ENCODE measurements at places on chromosomes 12 and 14.

GRCh38 chr12:2243275-2243674 is 190.5 kb downstream of the CACNA1C start:
- DNase-seq, result no peak

DNA sequence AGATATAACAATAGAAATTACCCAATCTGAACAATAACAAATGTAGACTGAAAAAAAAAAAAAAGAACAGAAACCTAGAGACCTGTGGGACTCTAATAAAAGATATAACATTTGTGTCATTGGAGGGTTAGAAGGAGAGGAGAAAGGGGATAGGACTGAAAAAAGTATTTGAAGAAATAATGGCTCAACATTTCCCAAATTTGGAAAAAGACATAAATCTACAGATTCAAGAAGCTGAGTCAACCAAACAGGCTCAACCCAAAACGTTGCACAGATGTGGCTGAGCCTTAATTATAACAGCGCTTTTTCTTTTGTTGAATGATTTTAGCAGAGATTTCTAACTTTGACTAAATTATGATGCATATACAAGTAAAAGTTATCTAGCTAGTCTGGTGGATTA is 131.3 kb downstream of the TMTC3 start:
- no peak for DNase-seq

DNA sequence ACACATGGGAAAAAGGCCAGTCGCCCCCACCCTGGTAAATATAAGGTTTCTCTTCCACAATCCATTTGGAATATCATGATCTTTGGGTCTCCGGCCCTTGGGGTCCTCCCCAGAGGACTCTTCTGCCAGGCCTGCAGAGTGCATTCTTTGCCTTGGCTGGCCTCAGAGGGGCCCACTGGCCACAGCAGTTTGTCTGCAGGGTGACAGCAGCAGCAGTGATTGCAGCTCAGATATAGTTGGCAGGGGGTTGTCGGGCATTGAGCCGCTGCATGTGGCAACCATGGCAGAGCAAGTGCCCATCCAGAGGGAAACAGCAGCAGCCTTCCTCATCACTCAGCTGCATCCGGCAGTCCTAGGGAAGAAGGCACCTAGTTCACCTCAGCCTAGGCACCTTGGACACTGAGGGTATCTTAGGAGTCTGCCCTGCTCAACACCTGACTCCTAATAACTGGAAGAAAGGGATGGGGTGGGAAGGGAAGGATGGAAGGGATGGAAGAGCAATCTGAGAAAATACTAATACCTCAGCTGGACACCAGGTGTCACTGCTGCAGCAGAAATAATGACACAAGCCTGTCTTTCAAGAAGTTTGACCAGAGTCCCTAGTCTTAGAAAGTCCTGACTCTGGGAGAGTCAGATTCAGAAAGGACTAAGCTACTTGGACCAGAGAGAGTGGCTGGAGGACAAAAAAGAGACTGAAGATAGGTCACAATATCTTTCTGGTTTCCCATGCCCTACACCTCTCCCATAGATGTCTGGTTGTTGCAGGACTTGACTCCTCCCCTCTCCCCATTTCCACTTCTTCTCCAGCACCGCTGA is 8.9 kb downstream of the AJUBA start:
- DNase-seq, result no peak

- DNase-seq, result no peak
These were observed 179.2 kb upstream of the C14orf180 start for GRCh38 chr14:104400355-104400754.

DNA sequence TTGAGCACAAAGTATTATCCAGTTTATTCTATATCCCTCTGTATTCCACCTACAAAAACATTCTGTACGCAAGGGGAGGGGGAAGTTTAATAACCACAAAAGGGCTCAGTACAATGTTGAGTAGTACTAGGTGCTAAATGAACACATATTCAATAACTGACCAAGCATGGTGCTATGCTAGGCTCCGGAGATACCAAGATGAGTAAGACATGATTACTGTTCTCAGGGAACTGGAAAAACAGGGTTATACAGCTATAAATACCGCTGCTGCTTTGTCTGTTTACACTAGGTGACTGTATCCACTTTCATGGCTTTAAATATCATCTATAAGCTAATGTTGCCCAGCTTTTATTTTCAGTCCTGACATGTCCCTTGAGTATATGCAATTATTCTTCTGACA is 135.8 kb downstream of the INSM2 start:
- DNase-seq, result no peak

GRCh38 chr14:104370256-104370870 is 209.2 kb upstream of the C14orf180 start:
- peak; percentile 36 for DNase-seq

GRCh38 chr12:583251-583869 is 79.9 kb downstream of the NINJ2 start:
- no peak for DNase-seq

DNA sequence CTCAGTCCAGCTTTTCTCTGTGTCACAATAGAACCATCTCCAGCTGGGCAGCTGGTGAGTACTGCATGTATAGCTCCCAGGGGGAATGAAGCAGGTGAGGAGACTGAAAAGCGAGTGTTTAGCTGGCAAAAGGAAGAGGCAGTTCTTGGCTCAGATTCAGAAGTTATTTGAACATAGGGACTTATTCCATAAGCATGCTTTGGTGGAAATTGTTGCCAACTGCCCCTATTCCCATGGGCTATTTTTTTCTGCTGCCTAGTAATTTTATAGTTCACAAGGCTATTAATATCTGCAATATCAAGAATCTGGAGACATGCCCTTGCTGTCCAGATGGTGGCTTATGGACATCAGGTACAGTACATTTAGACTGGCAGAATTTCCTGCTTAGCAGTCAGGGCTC is 1112.7 kb downstream of the LRFN5 start:
- DNase-seq, result no peak

DNA sequence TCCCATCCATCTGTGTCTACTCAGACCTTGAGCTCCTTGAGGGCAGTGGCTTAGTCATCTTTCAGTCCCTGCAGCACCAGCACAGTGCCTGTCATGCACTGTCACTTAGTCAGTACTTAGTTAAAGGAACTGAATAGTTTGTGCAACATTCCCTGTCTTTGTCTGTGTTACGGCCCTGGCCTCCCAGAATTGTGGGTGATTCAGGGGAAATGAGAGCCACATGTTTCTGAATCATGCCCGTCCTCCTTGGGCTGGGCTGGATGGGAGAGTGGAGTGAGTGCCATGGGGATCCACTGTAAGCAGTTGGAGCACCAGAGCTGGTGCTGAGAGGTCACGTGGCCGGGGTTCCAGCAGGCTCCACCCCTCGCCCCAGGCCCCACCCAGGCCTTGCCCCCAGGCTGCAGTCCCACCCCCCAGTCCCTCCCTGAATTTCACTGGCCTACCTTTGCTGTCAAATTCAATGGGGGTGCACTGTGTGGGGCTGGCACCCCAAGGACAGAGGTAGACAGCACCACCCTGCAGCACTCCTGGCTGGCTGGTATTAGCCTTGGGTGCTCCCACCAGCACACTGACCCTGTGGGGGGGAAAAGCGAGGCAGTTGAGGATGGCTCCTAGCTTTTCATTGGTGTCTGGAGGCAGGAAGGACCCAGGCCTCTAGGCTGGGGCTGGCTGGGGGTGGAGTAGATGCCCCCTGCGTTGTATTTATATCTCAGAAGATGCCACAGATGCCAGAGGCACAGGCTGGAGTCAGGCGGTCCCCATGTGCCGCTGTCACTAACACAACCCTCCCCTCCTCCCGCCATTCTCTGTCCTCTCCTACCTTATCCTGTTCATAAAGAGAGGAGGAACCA is 7.5 kb downstream of the ITGA5 start:
- DNase-seq, result no peak

DNA sequence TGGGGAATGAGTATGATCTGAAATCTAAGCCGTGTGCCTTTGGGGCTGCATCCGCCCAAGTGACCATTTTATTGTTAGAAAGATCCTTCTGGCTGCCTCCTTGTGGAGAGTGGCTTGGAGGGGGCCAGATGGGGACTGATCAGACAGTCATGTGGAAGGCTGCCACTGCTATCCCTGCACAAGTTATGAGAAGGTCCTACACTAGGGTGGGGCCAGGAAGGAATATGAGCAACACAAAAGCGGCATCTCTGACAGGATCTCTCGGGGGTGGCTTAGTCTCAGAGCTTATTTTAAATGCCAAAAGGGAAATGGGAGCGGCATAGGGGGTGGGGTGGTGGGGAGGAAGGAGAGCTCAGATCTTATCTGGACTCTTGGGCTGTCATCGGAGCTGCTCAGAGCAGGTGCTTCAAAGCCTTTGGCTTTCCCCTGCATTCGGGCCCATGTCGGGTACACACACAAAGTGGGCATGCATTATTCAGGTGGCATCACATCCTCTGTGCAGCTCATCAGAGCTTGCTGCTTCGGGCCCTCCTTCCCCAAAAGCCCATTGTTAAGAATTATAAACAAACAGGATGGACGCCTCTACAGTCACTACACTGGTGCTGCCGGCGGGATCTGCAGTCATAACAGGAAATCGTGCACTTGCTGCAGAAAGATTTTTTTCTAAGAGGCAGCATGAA is 805.4 kb downstream of the VRK1 start:
- no peak for DNase-seq

GRCh38 chr12:114679452-114679875 is 4.5 kb downstream of the TBX3 start:
- no peak for DNase-seq

DNA sequence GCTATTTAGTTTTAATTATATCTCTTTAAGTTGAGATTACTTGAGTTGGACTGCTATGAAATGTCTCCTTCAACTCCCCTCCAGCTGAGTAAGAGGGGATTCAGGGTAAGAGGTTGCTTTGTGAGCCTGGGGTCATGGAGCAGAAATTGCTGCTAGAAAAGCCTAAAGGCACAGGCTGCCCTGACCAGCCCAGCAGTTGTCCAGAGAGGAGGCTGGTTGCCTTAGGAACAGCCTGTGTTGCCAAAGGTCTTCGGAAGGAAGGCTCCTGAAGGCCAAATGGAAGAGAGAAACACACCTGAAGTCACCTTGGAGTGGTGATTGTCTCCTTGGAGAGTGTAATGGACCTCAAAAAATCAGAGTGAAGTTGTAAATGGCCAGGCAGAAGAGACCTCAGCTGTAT is 235.5 kb upstream of the PDE3A start:
- DNase-seq, result no peak

- DNase-seq, result no peak
These were observed 38.0 kb upstream of the RIN3 start for GRCh38 chr14:92475451-92476187.

GRCh38 chr14:91399868-91400640 is 17.6 kb downstream of the CCDC88C start:
- DNase-seq, result no peak

Data from posterior cingulate gyrus (tissue), 11 donors.